ENCODE measurements at places on chromosomes 2 and 18. TPM values are rescaled to one million over a fixed set of nuclear protein-coding genes. Genes with fewer than 3 reads are reported as not detected.

The GKN2 gene
- not detected for total RNA-seq

The ERICH2 gene
- total RNA-seq = 2.4 TPM

The CROCC2 gene
- not detected for total RNA-seq

The PLCD4 gene
- total RNA-seq = 0.95 TPM

The IL1RL1 gene
- not detected for total RNA-seq

The SH2D6 gene
- total RNA-seq = 1.8 TPM

The TUBA3D gene
- total RNA-seq = not detected

The RGPD3 gene
- total RNA-seq = not detected

The TMEM198 gene
- 5.9 TPM for total RNA-seq

The SERPINB10 gene
- total RNA-seq = not detected

The HNMT gene
- total RNA-seq = 56.5 TPM

The PSMA8 gene
- not detected for total RNA-seq

DNA sequence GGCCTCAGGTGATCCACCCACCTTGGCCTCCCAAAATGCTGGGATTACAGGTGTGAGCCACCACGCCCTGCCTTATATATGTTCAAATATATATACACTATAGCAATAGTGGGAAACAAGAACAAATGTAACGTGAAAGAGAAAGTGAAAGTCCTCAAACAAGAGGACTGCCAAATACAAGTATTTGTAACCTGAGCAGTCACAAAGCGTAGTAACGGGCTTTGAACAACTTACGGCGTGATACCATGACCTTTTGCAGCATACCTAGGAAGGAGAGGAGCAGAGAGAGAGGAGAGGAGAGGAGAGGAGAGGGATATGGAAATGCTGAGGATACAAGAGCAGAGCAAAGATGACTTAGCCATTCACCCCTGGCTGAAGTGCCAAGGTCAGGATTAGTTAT, 113.8 kb upstream of the RGPD4 start:
- peaks cover 8% of the 10 kb centered on the region for H3K4me1 ChIP-seq
- DNase-seq = no peak
- peak overlapping the region; percentile 3 for H3K27ac ChIP-seq
- no peaks in the 10 kb centered on the region for H3K36me3 ChIP-seq
- H3K4me3 ChIP-seq = peak overlapping the region; percentile 38

DNA sequence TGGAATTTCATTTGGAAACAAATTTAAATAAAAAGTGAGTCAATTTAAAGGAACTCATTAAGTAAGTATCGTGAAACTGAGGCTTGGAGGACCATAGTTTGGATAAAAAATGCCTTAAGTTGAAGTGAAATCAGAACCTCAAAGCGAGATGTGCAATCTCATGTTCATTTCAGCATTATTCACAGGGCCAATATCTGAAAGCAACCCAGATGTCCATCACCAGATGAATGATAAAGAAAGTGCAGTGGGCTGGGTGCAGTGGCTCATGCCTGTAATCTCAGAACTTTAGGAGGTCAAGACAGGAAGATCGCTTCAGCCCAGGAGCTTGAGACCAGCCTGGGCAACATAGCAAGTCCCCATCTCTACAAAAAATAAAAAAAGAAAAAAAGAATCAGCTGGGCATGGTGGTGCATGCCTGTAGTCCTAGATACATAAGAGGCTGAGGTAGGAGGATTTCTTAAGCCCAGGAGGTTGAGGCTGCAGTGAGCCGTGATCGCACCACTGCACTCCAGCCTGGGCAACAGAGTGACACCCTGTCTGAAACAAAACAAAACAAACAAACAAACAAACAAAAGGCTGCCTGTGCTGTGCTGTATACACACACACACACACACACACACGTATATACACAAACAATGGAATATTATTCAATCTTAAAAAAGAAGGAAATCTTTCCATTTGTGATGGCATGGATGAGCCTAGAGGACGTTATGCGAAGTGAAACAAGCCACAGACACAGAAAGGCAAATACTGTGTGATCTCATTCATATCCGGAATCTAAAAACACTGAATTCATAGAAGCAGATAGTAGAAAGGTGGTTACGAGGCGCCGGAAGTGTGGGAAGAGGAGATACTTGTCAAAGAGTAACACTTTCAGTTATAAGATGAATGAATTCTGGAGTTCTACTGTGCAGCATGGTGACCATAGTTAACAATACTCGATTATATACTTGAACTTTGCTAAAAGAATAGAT, 14.5 kb downstream of the SH3RF3 start:
- peaks cover 76% of the 10 kb centered on the region for H3K27me3 ChIP-seq
- no peak overlapping the region for H3K4me3 ChIP-seq
- no peak for DNase-seq
- H3K27ac ChIP-seq = no peak overlapping the region

DNA sequence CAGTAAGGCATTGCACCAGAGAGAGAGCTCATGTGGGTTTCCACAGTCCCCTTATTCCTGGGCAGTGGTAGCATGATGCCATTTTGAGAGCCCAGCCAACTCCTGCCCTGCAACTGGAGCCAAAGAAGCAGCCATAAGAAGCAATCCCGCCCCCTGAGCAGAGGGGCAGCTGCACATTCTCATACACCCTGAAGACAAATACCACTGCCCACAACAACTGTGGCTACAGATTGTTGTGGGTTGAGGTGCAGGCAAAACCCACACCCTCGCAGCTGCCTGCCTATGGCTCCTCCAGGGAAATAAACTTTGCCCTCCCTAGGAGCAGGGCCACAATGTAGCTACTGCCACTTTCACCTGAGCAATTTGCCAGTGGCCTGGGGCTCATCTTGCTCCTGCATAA, 219.4 kb upstream of the NRXN1 start:
- no peak for DNase-seq
- no peaks in the 10 kb centered on the region for H3K4me1 ChIP-seq
- no peaks in the 10 kb centered on the region for H3K36me3 ChIP-seq
- H3K27me3 ChIP-seq = no peaks in the 10 kb centered on the region
- H3K27ac ChIP-seq = no peak overlapping the region

GRCh38 chr2:240886678-240887609, 9.0 kb downstream of the MAB21L4 start:
- DNase-seq = no peak
- H3K27me3 ChIP-seq = peaks cover 23% of the 10 kb centered on the region
- no peak overlapping the region for H3K4me3 ChIP-seq
- H3K4me1 ChIP-seq = no peaks in the 10 kb centered on the region

DNA sequence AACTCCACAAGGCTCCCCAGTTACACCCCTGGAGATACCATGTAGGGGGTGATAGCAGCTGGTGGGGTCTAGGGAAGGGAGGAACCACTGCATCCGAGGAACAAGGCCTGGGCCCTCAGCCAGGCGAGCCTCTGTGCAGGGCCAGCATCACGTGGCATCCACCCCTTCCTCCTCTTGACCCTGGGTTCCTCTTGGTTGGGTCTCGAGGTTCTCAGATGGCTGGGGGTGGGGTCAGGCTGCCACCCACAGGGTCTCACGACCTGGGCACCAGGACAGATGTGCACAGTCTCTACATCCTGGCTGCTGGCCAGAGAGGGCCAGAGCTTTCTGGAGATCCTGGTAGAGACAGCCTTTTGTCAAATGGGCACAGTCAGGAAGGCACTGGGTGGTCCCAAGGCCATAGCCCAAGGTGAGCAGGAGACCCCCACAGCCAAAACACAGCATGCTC, 10.4 kb downstream of the HS6ST1 start:
- DNase-seq = no peak
- H3K27me3 ChIP-seq = no peaks in the 10 kb centered on the region
- H3K4me3 ChIP-seq = no peak overlapping the region
- peaks cover 4% of the 10 kb centered on the region for H3K36me3 ChIP-seq
- peaks cover 5% of the 10 kb centered on the region for H3K4me1 ChIP-seq

- H3K27ac ChIP-seq = no peak overlapping the region
- H3K4me3 ChIP-seq = no peak overlapping the region
- no peaks in the 10 kb centered on the region for H3K4me1 ChIP-seq
- no peak for DNase-seq
- H3K27me3 ChIP-seq = no peaks in the 10 kb centered on the region
Measured at GRCh38 chr2:78061301-78061700, 539.1 kb upstream of the LRRTM4 start.

- H3K4me1 ChIP-seq = no peaks in the 10 kb centered on the region
- H3K27ac ChIP-seq = no peak overlapping the region
- no peak overlapping the region for H3K4me3 ChIP-seq
Measured at GRCh38 chr2:180776921-180777320, 203.5 kb upstream of the UBE2E3 start.

- no peaks in the 10 kb centered on the region for H3K4me1 ChIP-seq
- no peak overlapping the region for H3K4me3 ChIP-seq
- no peak for DNase-seq
- no peak overlapping the region for H3K27ac ChIP-seq
- H3K36me3 ChIP-seq = no peaks in the 10 kb centered on the region
- peaks cover 70% of the 10 kb centered on the region for H3K27me3 ChIP-seq
Measured at GRCh38 chr18:7236072-7236471, 5.2 kb downstream of the LRRC30 start.

GRCh38 chr2:161983866-161984265, 90.1 kb downstream of the DPP4 start:
- no peak for DNase-seq
- no peaks in the 10 kb centered on the region for H3K36me3 ChIP-seq
- H3K4me1 ChIP-seq = no peaks in the 10 kb centered on the region
- H3K27ac ChIP-seq = no peak overlapping the region
- H3K27me3 ChIP-seq = no peaks in the 10 kb centered on the region

- no peaks in the 10 kb centered on the region for H3K27me3 ChIP-seq
- no peak overlapping the region for H3K27ac ChIP-seq
- no peak for DNase-seq
- H3K36me3 ChIP-seq = no peaks in the 10 kb centered on the region
Measured at GRCh38 chr2:207670887-207671286, 40.6 kb upstream of the CCNYL1 start.

GRCh38 chr18:31610286-31611205, 18.9 kb downstream of the TTR start:
- H3K4me3 ChIP-seq = no peak overlapping the region
- no peaks in the 10 kb centered on the region for H3K27me3 ChIP-seq
- no peak overlapping the region for H3K27ac ChIP-seq
- H3K4me1 ChIP-seq = peaks cover 5% of the 10 kb centered on the region

GRCh38 chr18:70354080-70354479, 65.2 kb downstream of the SOCS6 start:
- H3K4me3 ChIP-seq = no peak overlapping the region
- no peak overlapping the region for H3K27ac ChIP-seq
- no peak for DNase-seq
- H3K27me3 ChIP-seq = no peaks in the 10 kb centered on the region

GRCh38 chr2:171547720-171548119, 25.4 kb downstream of the CYBRD1 start:
- no peak overlapping the region for H3K27ac ChIP-seq
- peaks cover 16% of the 10 kb centered on the region for H3K27me3 ChIP-seq
- DNase-seq = no peak

GRCh38 chr2:215738351-215738750, 275.0 kb downstream of the MREG start:
- no peaks in the 10 kb centered on the region for H3K36me3 ChIP-seq
- no peak overlapping the region for H3K27ac ChIP-seq
- no peaks in the 10 kb centered on the region for H3K27me3 ChIP-seq
- H3K4me1 ChIP-seq = no peaks in the 10 kb centered on the region

DNA sequence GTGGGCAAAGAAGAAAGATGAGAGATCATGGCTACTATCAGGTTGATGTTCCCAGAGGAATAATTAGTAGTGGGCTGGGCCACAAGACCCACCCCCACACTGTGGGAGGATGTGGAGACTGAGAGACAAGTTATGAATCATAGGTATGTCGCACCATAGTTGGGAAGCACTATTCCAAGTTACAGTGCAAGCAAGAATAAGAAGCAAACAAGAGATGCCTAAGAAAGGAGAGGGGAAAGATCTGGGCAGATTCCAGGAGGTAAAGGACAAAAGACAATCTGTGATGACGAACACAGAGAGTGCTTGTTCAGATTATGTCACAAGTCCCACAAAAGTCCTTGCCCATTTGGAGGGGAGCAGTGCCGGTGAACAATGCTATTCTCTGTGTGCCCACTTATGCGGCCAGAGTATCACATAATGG, 56.6 kb downstream of the FAM228A start:
- no peaks in the 10 kb centered on the region for H3K27me3 ChIP-seq
- DNase-seq = no peak
- H3K27ac ChIP-seq = no peak overlapping the region

DNA sequence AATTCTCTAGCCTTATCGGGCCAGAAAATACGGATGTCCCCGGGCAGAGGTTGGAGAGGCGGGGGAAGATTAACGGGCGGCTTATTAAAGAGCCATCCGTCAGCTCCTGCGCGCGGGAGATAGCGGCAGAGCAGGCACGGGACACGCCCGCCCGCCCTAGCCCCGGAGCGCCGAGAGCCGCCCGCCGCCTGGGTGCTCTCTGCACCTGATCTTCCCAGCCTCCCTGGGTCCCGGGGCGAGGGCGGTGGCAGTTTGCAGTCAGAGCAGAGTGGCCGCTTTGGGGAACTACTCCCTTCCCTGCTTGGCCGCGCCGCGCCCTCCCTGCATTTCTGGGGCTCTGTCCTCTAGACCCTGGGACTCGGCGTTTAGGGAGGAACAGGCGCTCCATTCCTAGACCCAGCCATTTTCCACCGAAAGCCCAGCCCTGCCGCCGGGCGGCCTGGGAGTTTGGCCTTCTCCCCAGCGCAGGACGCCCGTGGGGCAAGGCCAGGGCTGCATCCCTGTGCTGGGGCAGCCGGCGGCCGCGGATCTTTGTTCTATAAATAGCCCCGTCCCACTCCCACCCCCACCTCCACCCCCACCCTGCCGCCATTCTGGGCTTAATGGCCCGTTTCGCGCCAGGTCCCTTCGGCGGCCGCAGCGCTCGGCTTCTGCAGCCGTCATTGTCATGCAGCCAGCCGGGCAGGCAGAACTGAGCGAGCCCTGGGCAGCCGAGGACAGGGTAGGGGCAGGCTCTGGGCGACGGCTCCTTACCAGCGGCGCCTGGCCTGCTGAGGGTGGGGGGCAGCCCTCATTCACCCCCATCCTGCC, 6.6 kb downstream of the GAD1 start:
- DNase-seq = no peak
- H3K36me3 ChIP-seq = peaks cover 16% of the 10 kb centered on the region
- peak overlapping the region; percentile 4 for H3K4me3 ChIP-seq
- H3K27ac ChIP-seq = no peak overlapping the region
- peaks cover 15% of the 10 kb centered on the region for H3K4me1 ChIP-seq
- peaks cover 15% of the 10 kb centered on the region for H3K27me3 ChIP-seq

DNA sequence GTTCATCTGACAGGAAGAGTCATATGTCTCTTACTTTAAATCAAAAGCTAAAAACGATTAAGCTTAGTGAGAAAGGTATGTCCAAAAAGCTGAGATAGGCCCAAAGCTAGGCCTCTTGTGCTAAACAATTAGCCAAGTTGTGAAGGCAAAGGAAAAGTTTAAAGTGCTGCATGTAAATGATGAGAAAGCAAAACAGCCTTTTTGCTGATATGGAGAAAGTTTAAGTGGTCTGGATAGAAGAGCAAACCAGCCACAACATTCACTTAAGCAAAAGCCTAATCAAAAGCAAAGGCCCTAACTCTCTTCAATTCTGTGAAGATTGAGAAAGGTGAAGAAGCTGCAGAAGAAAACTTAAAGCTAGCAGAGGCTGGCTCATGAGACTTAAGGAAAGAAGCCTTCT, 511.3 kb upstream of the FAM98A start:
- H3K4me1 ChIP-seq = no peaks in the 10 kb centered on the region
- H3K36me3 ChIP-seq = no peaks in the 10 kb centered on the region
- DNase-seq = no peak
- no peaks in the 10 kb centered on the region for H3K27me3 ChIP-seq

GRCh38 chr2:241815477-241816430, 6.8 kb downstream of the NEU4 start:
- H3K4me3 ChIP-seq = no peak overlapping the region
- peaks cover 37% of the 10 kb centered on the region for H3K27me3 ChIP-seq
- DNase-seq = no peak
- H3K27ac ChIP-seq = no peak overlapping the region
- H3K36me3 ChIP-seq = no peaks in the 10 kb centered on the region

- DNase-seq = no peak
- H3K4me3 ChIP-seq = no peak overlapping the region
- H3K27ac ChIP-seq = no peak overlapping the region
- no peaks in the 10 kb centered on the region for H3K36me3 ChIP-seq
- peaks cover 4% of the 10 kb centered on the region for H3K27me3 ChIP-seq
Measured at GRCh38 chr18:22268641-22269128, 99.3 kb downstream of the GATA6 start.

Measured in Calu3 (cell line).